ENCODE measurements at places on chromosomes 16 and 17. TPM values are rescaled to one million over a fixed set of nuclear protein-coding genes. Genes with fewer than 3 reads are reported as not detected.

The KRT31 gene
- total RNA-seq: not detected

The B4GALNT2 gene
- total RNA-seq: not detected

The JMJD8 gene
- total RNA-seq: 53.0 TPM

The PLK1 gene
- total RNA-seq: 48.3 TPM

DNA sequence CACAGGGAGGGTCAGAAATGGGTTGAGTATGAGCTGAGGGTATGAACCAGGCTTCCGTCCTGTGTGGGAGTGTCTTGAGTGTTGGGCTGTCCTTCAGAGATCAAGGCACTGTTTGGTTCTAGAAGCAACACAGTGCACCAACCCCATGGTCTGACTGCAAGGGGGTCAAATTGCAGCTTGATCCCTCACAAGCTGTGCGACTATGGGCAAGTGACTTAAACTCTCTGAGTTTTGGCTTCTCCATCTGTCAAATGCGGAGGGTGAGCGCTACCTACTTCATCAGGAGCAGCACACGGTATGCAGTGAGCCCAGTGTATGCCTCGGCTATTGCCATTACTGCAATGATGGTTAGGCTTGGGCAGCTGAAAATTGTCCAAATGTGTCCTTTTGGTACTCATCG lies 21.0 kb downstream of the SEC14L5 start:
- no peaks in the 10 kb centered on the region for H3K36me3 ChIP-seq
- H3K27ac ChIP-seq: no peak overlapping the region
- no peaks in the 10 kb centered on the region for H3K4me1 ChIP-seq
- H3K27me3 ChIP-seq: no peaks in the 10 kb centered on the region
- H3K4me3 ChIP-seq: no peak overlapping the region

DNA sequence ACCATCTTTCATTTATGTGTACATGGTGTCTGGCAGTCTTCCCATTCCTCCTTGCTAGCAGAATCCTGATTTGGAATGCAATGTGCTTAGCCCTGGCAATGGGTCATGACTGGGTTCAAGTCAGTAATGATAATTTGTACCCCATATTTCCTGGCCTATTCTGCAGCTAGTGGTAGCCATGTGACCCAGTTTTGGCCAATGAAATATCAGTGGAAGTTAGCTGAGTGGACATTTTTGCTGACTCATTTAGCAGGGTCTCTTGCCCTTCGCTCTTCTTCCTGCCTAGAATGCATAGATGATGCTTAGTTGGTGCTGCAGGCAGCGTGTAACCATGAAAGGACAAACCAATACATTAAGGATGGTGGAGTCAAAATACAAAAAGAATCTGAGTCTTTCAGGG lies 78.8 kb upstream of the AKTIP start:
- H3K4me1 ChIP-seq: no peaks in the 10 kb centered on the region
- no peaks in the 10 kb centered on the region for H3K27me3 ChIP-seq
- H3K27ac ChIP-seq: no peak overlapping the region
- H3K36me3 ChIP-seq: no peaks in the 10 kb centered on the region
- no peak for DNase-seq
- H3K4me3 ChIP-seq: no peak overlapping the region

DNA sequence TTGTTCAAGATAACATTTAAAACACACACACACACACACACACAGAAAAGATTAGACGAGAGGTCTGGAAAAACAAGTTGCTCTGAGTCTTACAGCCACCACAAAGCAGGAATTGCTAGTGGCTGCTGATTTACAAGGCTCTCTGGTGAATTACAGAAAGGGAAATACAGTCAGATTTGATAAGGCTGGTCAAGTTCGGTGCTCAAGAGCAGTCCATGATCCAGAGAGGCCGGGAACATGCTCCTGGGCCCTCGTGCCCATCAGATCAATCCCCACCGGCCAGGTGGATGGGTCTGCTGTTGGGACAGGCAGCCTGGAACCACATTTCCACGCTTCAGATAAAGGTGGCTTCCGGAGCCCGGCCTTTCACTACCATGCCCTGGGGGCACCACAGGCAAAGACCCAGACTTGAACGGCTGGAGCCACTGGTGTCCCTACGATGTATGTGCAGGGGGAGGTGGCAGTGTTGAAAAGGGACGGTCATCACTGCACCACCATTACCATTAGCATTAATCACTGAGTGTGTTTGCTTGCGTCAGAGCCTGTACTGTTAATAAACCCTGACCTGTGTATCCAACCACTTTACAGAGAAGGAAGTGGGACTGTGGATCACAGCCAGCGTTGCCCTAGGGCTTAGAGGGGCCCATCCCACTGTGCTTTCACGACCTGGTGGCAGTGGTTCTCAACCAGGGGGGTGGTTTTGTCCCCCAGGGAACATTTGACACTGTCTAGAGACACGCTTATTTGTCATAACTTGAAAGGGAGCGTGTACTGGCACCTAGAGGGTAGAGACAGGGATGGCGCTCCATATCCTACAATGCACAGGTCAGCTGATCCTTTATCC lies 95.1 kb downstream of the XYLT1 start:
- H3K4me3 ChIP-seq: no peak overlapping the region
- DNase-seq: no peak
- H3K27ac ChIP-seq: no peak overlapping the region
- H3K27me3 ChIP-seq: no peaks in the 10 kb centered on the region
- H3K36me3 ChIP-seq: no peaks in the 10 kb centered on the region

- no peaks in the 10 kb centered on the region for H3K27me3 ChIP-seq
- DNase-seq: no peak
- H3K4me3 ChIP-seq: no peak overlapping the region
- H3K4me1 ChIP-seq: peaks cover 56% of the 10 kb centered on the region
- no peak overlapping the region for H3K27ac ChIP-seq
Measured at GRCh38 chr17:63832014-63832413, 4.6 kb upstream of the FTSJ3 start.

GRCh38 chr17:76940738-76941350 lies 72.6 kb downstream of the MGAT5B start:
- no peak for DNase-seq
- H3K4me1 ChIP-seq: no peaks in the 10 kb centered on the region
- H3K4me3 ChIP-seq: no peak overlapping the region

DNA sequence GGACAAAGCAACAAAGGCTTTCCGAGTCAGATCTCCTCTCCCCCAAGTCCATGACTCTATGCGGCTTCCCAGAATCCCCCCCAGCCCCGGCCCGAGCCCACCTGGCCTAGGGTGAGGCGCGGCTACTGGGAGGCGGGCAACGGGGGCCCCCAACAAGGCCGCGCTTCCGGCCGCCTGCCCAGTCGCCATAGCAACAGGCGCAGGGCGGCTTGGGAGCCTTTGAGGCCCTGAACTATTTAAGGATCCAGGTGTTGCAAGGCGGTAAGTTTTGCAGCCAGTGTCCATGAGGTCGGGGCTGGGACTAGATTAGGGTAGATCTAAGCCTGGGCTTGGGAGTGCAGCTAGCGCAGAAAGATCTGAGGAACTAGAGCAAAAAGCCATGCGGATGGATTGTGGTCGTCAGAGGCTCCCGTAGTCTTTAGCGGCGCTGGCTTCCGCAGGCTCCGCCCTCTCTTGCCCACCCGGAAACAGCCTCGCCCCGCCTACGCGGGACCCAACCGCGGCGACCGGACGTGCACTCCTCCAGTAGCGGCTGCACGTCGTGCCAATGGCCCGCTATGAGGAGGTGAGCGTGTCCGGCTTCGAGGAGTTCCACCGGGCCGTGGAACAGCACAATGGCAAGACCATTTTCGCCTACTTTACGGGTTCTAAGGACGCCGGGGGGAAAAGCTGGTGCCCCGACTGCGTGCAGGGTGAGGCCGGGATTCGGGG lies at the start of the genes KIAA0753 and TXNDC17:
TSS of gene KIAA0753 (minus strand) at position 176 of the 711 bp plus-strand sequence. CDS start 5,608 bp downstream, outside the sequence.
TSS of gene TXNDC17 (plus strand) at position 525 of the 711 bp plus-strand sequence. CDS start at position 548, 23 bp downstream.
- peak; percentile 91 for DNase-seq
- H3K36me3 ChIP-seq: peaks cover 9% of the 10 kb centered on the region
- no peaks in the 10 kb centered on the region for H3K27me3 ChIP-seq

DNA sequence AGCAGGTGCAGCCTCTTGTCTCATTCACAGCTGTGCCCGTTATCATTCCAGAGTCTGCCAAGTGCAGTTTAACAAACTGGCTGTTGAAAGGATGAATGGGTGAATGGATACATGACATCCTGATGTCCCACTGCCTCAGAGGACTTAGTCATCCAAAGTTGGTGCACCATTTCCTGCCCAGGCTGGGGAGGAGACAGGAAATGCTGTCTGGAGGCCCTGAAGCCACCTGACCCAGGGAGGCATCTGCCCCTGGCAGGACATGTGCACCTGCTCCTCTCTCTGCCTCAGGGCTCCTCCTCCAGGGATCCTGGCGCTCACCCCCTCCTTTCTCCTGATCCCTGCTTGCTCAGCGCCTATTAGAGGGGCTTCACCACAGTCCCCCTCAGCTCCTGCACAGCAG lies 1.8 kb upstream of the CD300C start:
- no peaks in the 10 kb centered on the region for H3K27me3 ChIP-seq
- no peak overlapping the region for H3K4me3 ChIP-seq
- no peak for DNase-seq
- H3K36me3 ChIP-seq: no peaks in the 10 kb centered on the region

GRCh38 chr17:82034371-82035011 lies 3.0 kb downstream of the DCXR start:
- DNase-seq: no peak
- H3K27me3 ChIP-seq: no peaks in the 10 kb centered on the region
- peaks cover 23% of the 10 kb centered on the region for H3K4me1 ChIP-seq
- H3K4me3 ChIP-seq: no peak overlapping the region
- no peak overlapping the region for H3K27ac ChIP-seq

DNA sequence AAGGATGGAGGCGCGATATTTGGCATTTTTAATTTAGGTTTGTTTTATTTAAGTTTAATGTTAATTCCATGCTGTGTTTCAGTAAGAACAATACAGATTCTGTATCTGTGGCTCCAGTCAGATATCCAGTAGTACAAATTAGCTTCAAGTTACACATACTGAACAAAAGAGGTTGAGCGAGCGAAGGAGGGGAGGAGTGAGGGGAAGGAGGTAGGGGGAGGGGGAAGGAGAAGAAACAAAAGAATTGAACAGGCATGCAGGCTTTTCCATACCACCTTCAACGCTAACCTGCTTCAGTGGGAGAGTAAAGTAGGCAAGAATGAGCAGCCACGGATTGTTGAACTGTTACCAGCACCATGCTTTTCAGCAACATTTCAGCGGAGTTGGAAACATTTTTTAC lies 55.5 kb downstream of the YWHAE start:
- peaks cover 29% of the 10 kb centered on the region for H3K36me3 ChIP-seq
- no peak for DNase-seq
- H3K27ac ChIP-seq: no peak overlapping the region
- no peaks in the 10 kb centered on the region for H3K27me3 ChIP-seq
- H3K4me3 ChIP-seq: no peak overlapping the region

GRCh38 chr17:5121186-5121841 lies 5.5 kb downstream of the USP6 start:
- no peaks in the 10 kb centered on the region for H3K27me3 ChIP-seq
- H3K27ac ChIP-seq: no peak overlapping the region
- no peaks in the 10 kb centered on the region for H3K36me3 ChIP-seq
- DNase-seq: no peak
- H3K4me3 ChIP-seq: no peak overlapping the region
- no peaks in the 10 kb centered on the region for H3K4me1 ChIP-seq

DNA sequence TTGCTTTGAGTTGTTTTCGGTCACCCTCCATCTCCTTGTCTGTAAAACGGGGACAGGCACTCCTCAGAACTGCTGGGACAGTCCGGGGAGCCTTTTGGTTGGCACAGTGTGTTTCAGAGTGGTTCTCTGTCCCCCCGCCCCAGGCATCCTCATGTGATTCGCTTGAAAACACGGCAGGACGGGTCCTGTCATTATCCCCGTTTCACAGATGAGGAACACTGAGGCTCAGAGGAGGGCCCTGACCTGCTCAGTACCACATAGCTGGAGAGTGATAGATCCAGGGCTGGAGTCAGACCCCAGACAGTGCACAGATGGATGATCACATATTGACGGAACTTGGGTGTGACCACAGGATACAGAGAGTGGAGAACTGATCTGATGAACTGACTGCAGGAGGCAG lies 13.5 kb upstream of the ADGRG1 start:
- no peak overlapping the region for H3K27ac ChIP-seq
- no peak for DNase-seq
- no peaks in the 10 kb centered on the region for H3K27me3 ChIP-seq
- peaks cover 26% of the 10 kb centered on the region for H3K4me1 ChIP-seq

- no peak overlapping the region for H3K4me3 ChIP-seq
- DNase-seq: no peak
- no peaks in the 10 kb centered on the region for H3K36me3 ChIP-seq
- no peaks in the 10 kb centered on the region for H3K27me3 ChIP-seq
- H3K27ac ChIP-seq: no peak overlapping the region
- no peaks in the 10 kb centered on the region for H3K4me1 ChIP-seq
Measured at GRCh38 chr16:12219992-12220391, 243.5 kb downstream of the SNX29 start.

- H3K4me1 ChIP-seq: no peaks in the 10 kb centered on the region
- no peaks in the 10 kb centered on the region for H3K36me3 ChIP-seq
- H3K27me3 ChIP-seq: no peaks in the 10 kb centered on the region
- no peak overlapping the region for H3K4me3 ChIP-seq
- DNase-seq: no peak
Measured at GRCh38 chr16:4790261-4790660, 2.1 kb upstream of the SEPTIN12 start.

DNA sequence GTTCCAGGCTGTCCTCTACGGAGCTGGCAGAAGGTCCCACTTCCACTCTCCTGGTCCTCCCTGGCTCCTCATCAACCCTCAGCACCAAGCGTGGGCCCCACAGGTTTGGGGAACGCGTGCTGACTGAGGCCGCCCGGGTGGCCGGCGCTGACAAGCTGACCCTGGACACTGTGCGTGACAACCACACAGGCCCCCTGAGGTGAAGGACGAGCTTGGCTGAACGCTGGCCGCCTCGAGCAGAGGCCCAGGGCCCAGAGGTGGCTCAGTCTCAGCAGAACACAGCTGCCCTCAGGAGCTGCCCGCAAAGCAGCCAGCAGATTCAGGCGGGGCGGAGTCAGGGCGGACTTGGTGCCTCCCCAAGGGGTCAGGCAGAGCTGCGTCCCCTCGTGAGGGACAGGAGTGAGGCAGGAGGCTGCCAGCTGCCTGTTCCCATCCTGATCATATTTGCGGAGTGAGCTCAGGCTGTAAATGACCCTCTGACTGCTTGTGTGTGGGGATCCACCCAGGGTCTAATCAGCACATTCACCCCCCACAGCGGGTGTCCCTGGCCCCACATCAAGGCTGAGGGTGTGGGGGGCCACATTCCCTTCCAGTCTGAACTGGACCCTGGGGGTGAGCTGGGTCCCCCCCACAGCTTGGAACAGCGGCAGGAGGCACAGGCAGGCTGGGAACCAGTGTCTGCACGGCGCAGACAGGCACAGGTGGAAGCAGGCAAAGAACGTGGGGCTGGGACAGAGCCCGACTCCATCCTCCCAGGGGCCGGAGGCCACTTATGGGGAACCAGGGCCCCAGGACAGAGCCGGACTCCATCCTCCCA lies 105.1 kb upstream of the METRNL start:
- no peak for DNase-seq
- peaks cover 14% of the 10 kb centered on the region for H3K4me1 ChIP-seq
- no peak overlapping the region for H3K27ac ChIP-seq
- no peaks in the 10 kb centered on the region for H3K27me3 ChIP-seq
- H3K4me3 ChIP-seq: no peak overlapping the region

GRCh38 chr17:75832652-75833400 lies 11.4 kb downstream of the UNC13D start:
- peak; percentile 62 for DNase-seq
- H3K27ac ChIP-seq: peak overlapping the region; percentile 78
- no peaks in the 10 kb centered on the region for H3K27me3 ChIP-seq
- peak overlapping the region; percentile 55 for H3K4me3 ChIP-seq
- H3K36me3 ChIP-seq: peaks cover 45% of the 10 kb centered on the region
- peaks cover 36% of the 10 kb centered on the region for H3K4me1 ChIP-seq

- H3K4me1 ChIP-seq: peaks cover 41% of the 10 kb centered on the region
- H3K36me3 ChIP-seq: peaks cover 53% of the 10 kb centered on the region
- DNase-seq: no peak
- H3K27me3 ChIP-seq: no peaks in the 10 kb centered on the region
- H3K4me3 ChIP-seq: no peak overlapping the region
- H3K27ac ChIP-seq: no peak overlapping the region
Measured at GRCh38 chr17:58086953-58087352, 3.7 kb downstream of the DYNLL2 start.

All from CD8-positive, alpha-beta memory T cell (primary cell).